ENCODE measurements at places on chromosomes 13 and 19.

GRCh38 chr13:83731113-83731512 is 151.2 kb downstream of the SLITRK1 start:
- DNase-seq = no peak

- DNase-seq = no peak
Observed at GRCh38 chr13:94056362-94056990, 423.0 kb downstream of the DCT start.

- DNase-seq = no peak
Observed at GRCh38 chr13:21111546-21111945, 50.2 kb upstream of the LATS2 start.

DNA sequence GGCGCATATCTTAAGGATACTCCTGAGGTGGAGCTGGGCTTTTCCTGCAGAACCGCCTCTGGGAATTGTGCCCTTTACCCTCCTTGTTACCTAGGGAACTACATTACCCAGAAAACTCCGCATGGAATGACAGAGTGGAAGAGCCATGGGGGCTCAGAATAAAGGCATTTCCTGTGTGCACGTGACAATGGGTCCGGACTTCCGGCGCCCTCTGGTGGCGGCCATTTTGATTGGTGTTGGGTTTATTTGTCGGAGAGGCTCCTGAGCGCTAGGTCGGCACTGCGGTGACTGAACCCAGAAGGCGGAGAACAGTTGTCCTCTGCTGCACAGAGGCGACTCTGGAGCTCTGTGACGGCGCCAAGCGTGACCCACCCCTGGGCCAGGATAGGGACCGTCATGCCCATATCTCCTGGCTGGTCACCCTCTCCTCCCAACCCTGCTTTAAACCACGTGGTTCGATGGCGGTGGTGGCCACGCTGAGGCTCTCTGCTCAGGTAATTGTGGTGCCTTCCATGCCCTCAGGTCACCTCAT is at the start of gene ZNF587B:
TSS of gene ZNF587B (plus strand) at position 229 of the 532 bp plus-strand sequence. CDS start at position 459, 230 bp downstream.
- peak; percentile 71 for DNase-seq

DNA sequence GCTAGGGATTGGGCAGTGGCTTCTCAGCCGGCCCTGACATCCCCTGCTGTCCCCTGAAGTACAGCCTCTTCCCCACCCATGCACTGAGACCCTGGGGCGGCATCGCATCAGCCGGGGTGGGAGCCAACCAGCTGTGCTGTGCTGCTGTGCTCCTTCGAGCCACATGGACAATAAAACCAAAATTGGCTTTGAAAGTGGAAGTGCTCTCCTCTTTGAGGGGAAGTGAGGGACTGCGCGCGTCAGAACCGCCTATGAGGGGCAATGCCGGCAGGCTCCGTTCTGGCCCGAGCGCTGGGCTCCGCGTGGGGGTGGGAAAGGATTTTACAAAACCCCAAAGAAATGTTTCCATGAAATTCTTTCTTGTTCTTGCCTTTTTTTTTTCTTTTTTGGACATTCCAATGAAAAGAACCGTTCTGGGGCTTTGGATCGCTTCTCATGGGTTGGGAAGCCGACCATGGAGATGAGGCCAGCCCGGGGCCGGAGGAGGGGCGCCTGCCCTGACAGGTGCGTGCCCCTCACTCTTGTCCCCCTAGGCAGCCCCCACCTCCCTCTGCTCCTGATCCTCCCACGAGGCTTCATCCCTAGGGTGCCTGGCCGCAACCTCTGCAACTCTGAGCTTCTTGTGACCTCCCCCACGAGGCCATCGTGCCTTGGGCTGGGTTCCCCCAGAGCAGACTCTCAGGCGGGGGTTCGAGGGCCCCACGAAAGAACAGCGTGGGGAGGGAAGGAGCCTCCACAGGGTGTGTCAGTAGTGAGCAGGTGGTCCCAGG is 22.6 kb downstream of the KLHL26 start:
- no peak for DNase-seq

DNA sequence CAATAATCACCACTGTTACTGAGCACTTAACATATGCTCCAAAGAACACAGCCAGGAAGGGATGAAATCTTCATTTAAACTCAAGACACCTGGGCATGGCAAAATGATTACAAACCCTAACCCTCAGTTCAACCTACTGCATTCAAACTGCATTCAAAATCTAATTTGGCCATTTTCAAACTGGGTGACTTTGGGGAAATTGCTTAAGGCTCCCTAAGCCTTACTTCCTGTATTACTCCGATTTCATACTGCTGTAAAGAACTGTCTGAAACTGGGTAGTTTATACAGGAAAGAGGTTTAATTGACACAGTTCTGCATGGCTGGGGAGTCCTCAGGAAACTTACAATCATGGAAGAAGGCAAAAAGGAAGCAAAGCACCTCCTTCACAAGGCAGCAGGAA is 50.4 kb downstream of the CBY2 start:
- DNase-seq = no peak

DNA sequence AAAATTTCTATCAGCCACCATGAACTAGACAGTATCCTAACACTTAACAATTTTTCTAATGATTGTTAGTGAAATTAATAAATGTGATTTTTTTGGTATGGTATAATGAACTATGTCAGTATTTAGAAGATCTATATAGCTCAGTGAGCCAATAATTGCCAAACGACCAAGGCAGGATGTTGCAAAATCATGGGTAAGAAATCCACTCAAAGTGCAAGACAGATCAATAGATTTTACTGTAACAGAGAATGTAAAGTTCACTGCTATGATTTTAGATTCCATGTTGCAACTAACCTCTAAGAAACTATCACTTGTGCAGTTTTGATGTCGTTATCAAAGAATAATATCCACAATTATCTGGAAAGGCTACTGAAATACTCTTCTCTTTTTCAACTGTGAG is 44.0 kb upstream of the MYCBP2 start:
- no peak for DNase-seq

DNA sequence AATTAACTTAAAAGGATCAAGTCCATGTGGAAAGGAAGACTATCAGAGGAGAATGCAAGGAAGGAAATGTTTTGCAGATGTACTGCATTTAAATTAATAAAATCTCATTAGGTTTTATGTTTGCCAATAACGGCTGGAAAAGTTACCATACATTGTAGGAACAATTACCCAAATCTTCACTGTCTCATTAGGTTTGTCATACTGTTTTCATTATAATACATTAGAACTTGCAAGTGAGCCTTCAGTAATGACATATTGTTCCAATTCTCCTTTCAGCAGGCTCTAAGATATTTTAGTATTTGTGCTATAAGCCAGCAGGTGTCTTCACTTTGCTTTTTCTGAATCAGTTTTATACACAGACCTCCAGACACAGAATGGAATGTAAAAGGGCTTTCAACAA is 661.6 kb upstream of the KLHL1 start:
- no peak for DNase-seq

- peak; percentile 58 for DNase-seq
Observed at GRCh38 chr13:46831588-46832194, 34.7 kb upstream of the ESD start.

DNA sequence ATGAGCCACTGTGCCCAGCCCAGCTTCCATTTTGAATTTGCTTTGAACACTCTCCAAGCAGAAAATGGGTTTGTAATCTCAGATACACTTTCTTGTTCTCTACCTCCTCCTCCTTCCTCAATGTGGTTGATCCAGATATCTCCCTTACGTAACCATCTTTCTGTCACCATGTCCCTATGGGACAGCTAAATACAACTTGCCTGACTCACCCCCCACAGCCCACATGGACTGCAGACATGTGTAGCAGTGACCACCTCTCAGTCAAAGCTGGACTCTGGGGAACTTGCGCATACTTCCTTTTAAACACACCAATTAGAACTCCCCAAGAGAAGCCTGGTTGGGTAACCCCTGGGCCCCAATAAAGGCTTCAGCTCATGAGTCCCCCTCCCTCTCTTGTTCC is 10.8 kb upstream of the ZNF799 start:
- DNase-seq = no peak

DNA sequence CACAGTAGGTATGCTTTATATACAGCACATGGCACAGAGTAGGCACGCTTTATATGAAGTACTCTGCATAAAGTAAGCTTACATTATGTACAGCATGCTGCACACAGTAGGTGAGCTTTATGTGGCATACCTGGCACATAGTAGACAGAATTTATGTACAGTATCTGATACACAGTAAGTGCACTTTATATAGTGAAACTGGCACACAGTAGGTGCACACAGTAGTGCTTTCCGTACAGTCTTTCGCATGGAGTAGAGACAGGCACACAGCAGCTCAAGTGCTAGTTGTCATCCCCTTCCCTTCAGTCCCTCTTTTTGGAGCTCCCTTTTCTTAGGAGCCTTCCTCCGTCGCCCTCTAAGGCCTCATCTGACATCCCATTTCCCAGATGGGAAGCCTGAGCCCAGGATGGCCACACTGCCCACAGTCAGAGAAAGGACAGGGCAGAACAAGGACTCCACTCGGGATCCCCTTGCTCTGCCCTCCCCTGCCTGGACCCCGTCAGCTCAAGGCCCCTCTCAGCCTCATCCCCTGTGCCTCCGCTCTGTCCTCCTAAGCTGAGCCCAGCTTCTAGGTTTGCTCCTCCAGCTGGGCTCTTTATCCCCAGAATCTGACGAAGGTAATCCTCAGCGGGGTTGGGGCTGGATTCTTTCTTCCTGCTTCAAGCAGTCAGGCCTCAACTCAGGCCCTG is 852 bp upstream of the CYP4F12 start:
- DNase-seq = no peak

DNA sequence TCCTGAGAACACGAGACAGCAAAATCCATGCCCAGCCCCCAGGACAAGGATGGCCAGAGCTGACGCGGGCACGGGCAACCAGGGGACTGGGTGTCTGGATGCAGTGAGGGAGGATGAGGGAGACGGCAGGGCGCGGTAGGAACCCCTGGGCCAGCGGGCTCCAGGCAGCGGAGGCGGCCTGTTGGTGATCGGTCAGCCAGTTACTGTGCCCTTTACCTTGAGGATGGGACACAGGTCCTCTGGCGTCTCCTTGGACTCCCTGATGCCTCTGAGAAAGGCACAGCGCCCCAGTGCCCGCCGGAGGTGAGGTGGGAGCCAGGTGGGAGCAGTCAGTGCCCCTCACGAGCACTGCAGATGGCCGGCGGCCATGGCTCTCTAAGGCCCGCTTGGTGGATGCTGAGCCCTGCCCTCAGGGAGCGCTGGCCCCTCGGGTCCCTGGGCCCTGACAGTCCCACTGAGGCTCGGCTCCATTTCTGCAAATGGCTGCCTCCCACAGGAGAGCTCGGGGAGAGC is 31.2 kb downstream of the C13orf46 start:
- DNase-seq = no peak

GRCh38 chr13:43910856-43911255 is 31.2 kb downstream of the LACC1 start:
- no peak for DNase-seq

- no peak for DNase-seq
Observed at GRCh38 chr19:57389194-57389729, 392 bp upstream of the ZNF548 start.

GRCh38 chr13:66513728-66514127 is 716.4 kb downstream of the PCDH9 start:
- DNase-seq = no peak

DNA sequence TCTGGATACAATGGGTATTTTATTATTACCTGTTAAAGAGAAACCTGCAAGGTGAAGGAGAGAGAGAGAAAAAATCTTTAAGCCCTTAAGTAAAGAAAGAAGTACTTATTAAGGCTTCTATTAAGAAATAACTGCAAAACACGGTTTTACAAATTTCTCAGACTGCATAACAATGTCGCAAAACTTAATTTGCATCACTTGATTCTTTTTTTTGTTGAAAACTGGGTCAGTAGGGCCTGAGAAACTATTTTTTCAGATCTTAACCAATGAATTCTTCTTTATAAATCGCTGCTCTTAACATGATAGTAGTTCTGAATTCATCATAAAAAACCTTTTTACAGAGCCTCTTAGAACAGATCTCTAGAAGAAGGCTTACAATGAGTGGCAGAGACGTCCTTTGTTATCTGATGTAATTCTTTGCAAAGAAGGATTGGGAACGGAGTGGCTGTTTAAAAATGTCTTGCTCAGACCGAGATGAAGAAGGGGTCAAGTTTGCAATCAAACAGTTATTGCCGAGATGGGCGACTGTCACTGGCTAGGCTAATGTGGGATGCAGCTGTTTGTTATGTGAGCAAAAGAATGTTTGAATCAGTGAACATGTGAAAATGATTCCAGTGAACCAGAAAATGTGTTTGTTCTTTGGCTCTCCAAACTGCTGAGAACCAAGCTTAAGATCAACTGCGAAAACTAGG is 76.3 kb downstream of the ZNF536 start:
- no peak for DNase-seq

GRCh38 chr19:34837262-34837661 is 64.2 kb upstream of the ZNF599 start:
- DNase-seq = no peak

GRCh38 chr19:40613690-40614621 is 12.8 kb downstream of the LTBP4 start:
- DNase-seq = no peak

GRCh38 chr13:113091891-113092775 is 13.5 kb upstream of the F7 start:
- DNase-seq = no peak

- no peak for DNase-seq
Observed at GRCh38 chr13:43822969-43823368, 36.2 kb upstream of the ENOX1 start.

GRCh38 chr19:48997972-48998371 is 4.3 kb downstream of the RUVBL2 start:
- DNase-seq = no peak

- no peak for DNase-seq
Observed at GRCh38 chr13:85557691-85558467, 241.3 kb downstream of the SLITRK6 start.

GRCh38 chr13:64845110-64845509 is 2385.0 kb downstream of the PCDH9 start:
- no peak for DNase-seq

DNA sequence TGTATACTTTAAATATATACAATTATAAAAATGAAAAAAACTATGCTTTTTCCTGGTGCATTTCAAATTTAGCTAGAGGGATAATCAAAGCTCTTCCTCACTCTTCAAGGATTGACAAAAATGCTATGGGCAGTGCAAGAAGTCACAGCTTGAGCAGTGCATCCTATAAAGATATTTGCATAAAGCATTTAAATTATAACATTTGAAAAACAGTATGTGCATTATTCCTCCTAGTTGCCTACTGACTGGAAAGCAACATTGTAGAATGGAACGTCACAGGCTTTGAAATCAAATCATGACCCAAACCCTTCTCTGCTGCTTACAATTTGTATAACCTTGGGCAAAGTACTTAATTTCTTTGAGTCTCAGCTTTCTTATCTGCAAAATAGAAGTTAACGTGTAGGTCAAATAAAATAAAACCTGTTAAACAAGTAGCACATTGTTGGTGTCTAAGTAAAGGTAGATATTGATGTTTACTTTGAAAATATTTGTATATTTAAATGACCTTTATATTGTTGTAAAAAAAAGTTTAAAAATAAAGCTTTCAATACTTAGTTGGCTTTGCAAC is 9.2 kb upstream of the KLHL1 start:
- DNase-seq = no peak
